NAMALWA (cell line): ENCODE measurements at places on chromosomes 12 and 14.

- DNase-seq = no peak
These were observed 184.7 kb downstream of the TBX5 start for GRCh38 chr12:114221136-114221833.

DNA sequence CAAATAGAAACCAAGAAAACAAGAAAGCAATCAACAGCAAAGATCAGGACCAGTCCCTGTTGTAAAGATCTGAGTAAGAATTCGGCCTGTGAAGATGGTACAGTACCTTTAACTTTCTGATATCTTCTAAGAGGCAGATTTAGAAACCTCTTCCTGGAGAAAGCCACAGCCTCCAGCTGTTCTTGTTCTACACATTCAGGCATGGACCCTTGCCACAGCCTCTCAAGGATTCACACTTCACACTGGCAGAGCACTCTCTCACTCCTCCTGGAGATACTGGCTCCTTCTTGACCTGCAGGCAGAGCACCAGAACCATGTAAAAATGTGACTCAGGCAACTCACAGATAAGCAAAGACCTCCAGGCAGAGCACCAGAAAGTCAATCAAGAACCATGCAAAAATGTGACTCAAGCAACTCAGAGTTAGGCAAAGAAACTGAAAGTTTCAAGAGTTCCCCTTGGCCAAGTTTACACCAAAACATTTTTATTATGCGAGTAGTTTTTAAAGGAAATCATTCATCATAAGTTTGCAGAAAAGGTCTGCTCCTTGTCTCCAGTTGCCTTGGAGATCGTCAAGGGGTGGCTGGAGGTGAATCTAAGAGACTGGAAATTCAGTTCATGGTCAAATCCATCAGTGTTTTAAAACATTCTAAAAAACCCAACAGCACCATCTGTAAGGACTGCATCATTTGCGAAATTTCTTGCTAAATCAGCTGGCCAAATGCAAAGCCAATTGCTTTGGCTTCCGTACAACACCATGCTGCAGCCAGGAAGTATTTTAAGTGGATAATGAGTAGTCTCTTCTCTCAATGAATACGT lies 119.3 kb upstream of the MDM1 start:
- peak; percentile 48 for DNase-seq

GRCh38 chr12:32920506-32921085 lies 24.0 kb upstream of the PKP2 start:
- DNase-seq = no peak

GRCh38 chr14:93035917-93036651 lies 79.6 kb downstream of the ITPK1 start:
- DNase-seq = no peak

- no peak for DNase-seq
These were observed 43.7 kb downstream of the HELB start for GRCh38 chr12:66345956-66346355.

GRCh38 chr14:68503186-68503825 lies 289.6 kb downstream of the ZFP36L1 start:
- DNase-seq = no peak

GRCh38 chr14:104223101-104224041 lies 85.0 kb downstream of the KIF26A start:
- DNase-seq = no peak

DNA sequence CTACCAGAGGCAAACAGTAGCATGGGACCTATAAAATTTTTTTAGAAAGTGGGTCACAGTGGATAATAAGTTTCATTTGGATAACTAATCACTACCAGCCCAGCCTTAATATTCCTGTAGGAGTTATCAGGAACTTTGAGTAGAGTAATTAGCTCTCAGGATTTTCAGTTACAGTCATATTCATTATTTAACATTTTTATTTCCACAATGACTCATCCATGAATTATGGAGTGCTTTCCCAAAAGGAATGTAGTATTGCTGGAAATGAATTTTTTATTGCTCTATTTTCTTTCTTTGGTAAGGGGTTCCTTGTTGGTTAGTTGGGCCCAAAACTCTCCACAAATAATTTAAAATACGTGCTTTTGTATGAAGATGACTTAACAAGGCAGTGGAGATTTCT lies 53.7 kb downstream of the ERC1 start:
- DNase-seq = no peak

GRCh38 chr14:55160989-55161388 lies 30.4 kb downstream of the DLGAP5 start:
- DNase-seq = peak; percentile 26

- no peak for DNase-seq
These were observed 8.8 kb downstream of the DHRS1 start for GRCh38 chr14:24290746-24291145.

DNA sequence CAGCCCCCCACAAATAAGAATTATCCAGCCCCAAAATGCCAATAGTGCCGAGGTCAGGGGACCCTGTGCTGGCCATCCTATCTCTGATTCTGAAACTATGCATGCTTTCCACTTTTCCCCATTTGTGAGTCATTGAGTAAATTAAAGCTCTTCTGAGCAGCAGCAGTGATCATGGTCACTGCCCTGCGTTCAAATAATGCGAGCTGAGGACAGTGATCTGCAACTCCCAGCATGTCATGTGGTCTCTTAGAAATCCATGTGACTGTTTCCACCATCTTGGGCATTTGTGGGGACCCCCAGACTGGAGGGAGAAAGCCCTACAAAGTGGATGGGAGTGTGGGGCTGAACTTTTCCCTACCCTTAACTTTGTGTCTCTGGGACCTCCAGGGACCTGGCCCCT lies 53.8 kb downstream of the C14orf132 start:
- no peak for DNase-seq

DNA sequence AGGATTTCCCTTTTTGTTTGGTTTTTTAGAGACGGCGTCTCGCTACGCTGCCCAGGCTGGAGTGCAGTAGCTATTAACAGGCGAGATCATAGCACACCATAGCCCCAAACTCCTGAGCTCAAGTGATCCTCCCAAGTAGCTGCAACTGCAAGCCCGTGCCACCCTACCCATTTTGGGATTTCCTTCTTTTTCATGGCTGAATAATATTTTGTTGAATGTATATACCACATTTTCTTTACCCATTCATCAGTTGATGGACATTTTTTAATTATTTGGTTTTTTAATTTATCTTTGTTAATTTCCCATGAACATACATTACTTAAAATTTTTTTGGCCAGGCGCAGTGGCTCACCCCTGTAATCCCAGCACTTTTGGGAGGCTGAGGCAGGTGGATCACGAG lies 15.2 kb downstream of the PITPNM2 start:
- no peak for DNase-seq

DNA sequence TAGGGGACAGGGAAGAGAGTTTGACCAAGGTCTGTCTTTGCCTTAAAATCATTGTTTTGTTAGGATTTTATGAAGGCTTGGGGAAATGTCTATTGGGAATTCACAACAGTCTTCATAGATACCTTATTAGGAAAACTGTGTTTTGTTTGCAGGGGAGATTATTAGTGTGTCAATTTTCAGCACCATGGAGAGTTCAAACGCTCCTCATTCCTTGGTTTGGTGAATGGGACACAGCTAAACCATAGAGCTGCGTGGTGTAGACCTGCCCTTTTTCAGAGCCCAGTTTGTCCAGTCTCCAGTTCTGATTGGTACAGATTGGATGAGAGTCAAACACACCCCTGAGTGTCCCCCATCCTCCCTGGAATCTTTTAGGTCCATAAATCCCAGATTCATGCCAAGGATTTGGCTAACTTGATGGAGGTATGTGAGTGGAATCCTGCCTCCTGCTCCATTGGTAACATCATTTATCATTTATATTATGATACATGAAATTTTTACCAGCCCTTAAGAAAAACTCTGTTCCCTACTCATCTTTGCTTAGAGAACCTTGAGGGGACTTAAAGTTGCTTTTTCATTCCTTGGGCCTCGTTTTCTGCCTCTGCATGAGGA lies 12.0 kb downstream of the NGDN start:
- DNase-seq = no peak

- no peak for DNase-seq
These were observed 3.4 kb downstream of the KLRB1 start for GRCh38 chr12:9604287-9604686.

DNA sequence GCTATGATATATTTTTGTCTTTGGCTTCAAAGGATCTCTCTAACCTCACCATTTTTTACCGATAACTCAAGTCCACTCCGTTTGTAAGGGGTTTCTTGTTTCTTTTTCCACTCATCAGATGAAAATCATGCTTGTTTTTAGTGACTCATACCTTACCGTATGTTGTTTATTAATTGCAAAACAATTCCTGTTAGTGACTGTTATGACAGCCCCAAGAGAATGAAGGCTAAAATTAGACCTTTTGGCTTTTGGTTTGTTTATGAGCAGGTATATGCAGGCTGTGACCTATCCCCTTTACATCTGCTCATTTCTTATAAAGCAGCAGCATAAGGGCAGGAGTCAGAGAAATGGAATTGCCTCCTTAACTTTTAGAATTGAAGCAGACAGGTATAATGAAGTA lies 319.8 kb downstream of the CEP128 start:
- DNase-seq = no peak

- DNase-seq = no peak
These were observed 468.9 kb upstream of the LRFN5 start for GRCh38 chr14:41137741-41138140.

GRCh38 chr12:8081251-8081920 lies 688 bp upstream of the NECAP1 start:
- DNase-seq = peak; percentile 69

- DNase-seq = no peak
These were observed 170.4 kb downstream of the CALM1 start for GRCh38 chr14:90567191-90567590.

- no peak for DNase-seq
These were observed 67.9 kb upstream of the FBRSL1 start for GRCh38 chr12:132422040-132422380.

GRCh38 chr12:70227911-70228310 lies 15.3 kb upstream of the CNOT2 start:
- no peak for DNase-seq

- DNase-seq = no peak
These were observed 198.0 kb downstream of the CACNA1C start for GRCh38 chr12:2250797-2251196.

DNA sequence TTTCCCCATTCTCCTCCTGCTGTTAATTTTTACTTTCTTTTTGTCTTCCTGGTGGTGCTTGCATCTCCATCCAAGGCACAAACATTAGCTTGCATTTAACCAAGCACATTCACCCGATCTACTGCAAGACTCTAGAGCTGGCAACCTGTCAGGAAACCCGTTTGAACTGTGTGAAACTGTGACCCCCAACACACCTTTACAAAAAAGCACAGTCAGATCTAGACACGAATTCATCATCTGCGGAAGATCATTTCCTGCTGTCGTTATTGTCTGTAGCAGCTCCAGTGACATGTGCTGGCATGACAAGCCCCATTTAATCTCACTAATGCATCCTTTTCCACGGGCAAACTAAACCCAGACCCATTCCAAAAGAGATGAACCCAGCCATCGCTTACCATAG lies 340.5 kb downstream of the VRK1 start:
- DNase-seq = no peak

DNA sequence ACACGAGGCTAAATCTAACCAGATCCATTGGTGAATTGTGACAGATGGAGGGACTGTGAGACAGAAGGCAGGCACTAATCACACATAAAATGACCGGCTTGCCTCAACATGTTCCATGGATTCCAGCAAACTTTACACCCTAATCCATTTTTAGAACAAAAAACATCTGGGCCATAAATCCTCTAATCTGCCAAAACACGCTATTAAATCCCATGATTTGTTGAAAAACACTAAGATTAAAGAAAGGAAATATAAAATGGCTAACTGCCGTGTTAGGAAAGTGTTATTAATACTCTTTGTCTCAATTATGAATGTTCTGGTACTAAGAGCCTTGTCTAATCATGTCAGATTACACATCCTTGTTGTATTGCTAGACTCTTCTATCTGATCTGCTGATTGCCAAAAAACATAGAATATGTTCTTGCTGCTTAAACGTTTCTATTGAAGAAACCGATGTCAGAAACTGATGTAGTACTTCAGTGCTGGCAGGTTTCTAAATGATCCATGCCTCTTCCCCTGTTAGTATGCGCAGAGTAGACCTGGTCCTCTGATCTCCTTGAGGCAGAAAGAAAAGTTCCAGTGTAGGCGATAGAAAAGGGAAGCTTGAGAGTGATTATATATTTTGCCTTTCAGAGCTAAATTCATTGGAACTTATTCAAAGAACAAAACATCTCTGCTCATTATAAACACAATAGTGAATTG lies 384.9 kb downstream of the SOX5 start:
- no peak for DNase-seq

GRCh38 chr12:58918469-58918844 lies 1.8 kb downstream of the LRIG3 start:
- no peak for DNase-seq

GRCh38 chr14:70666361-70666686 lies 24.6 kb downstream of the TTC9 start:
- no peak for DNase-seq

DNA sequence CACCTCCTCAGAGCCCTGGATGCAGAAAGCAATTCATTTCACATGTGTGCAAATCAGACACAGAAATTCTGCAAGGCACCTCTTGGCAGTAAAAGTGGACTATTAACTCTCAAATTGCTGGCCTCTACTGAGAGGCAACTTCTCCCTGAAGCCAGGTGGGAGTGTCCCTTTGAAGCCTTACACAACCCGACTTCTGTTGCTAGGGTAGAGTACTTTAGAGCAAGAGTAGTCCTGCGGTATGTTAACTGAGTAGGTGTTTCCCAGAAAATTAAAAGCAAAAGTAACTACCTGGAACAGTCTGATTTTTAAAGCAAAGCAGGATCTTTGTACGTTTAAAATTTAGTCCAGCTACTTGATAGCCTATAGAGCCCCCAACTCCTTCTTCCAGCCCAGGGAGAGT lies 483.4 kb downstream of the DIO2 start:
- no peak for DNase-seq

GRCh38 chr12:103875666-103876065 lies 34.6 kb upstream of the NT5DC3 start:
- DNase-seq = no peak

GRCh38 chr14:24794644-24795305 lies 160.8 kb upstream of the GZMB start:
- no peak for DNase-seq

DNA sequence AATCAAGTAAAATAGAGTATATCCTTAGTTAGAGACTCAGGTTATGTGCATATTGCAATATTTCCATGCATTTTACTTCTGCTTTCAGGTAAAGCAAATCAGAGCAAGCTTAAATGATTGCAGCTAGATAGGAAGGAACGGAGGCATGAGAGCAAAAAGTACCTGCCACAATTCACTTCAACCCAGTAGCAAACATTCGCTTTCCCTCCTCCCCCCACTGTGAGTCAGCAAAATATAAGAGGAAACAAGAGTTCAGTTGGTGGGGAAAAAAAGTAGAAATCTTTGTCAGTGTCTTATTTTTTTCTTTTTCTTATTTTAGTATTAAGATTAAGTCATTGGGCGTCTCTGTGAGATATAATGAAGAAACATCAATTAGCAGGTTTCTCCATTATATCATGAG lies 475.4 kb downstream of the NPAS3 start:
- no peak for DNase-seq

GRCh38 chr14:29085546-29085945 lies 319.0 kb downstream of the FOXG1 start:
- peak; percentile 14 for DNase-seq
